ENCODE measurements at places on chromosomes 1 and 21.

- H3K4me1 ChIP-seq, result peaks cover 50% of the 10 kb centered on the region
- no peaks in the 10 kb centered on the region for H3K36me3 ChIP-seq
- no peak overlapping the region for H3K4me3 ChIP-seq
- peak; percentile 49 for DNase-seq
These were observed 78.0 kb downstream of the PTPN14 start for GRCh38 chr1:214473387-214473786.

DNA sequence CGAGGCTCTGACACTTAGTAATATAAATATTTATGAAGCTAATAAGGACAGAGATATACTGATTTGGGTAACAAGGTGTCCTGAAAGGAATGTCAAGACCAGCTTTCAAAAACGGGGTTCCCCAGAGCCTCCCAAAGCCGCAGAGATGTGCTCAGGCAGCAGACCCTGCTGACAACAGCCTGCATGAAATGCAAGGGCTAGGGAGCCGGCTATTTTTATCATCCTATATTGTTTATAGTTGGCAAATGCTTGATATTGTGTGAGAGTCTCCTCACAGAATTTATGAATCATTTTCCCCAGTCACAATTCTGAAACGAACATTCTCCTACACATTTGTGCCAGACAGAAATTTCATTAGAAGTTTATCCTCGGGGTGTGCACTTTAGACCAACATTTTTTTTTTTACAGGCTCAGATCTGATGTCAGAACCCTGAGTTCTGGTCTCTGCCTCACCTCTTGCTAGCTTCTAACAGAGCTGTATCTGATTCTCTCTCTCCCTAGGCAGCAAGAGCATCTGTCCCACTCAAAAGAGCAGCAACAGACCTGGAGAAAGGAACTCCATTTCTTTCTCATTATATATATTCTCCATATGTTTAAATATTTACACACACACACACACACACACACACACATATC lies 302.3 kb upstream of the PLD5 start:
- no peaks in the 10 kb centered on the region for H3K27me3 ChIP-seq
- H3K4me3 ChIP-seq, result no peak overlapping the region
- H3K27ac ChIP-seq, result no peak overlapping the region
- no peak for DNase-seq

GRCh38 chr1:1164701-1165451 lies 8.8 kb upstream of the TTLL10 start:
- no peaks in the 10 kb centered on the region for H3K27me3 ChIP-seq
- H3K27ac ChIP-seq, result peak overlapping the region; percentile 98
- H3K36me3 ChIP-seq, result no peaks in the 10 kb centered on the region
- DNase-seq, result peak; percentile 84
- peak overlapping the region; percentile 52 for H3K4me3 ChIP-seq

DNA sequence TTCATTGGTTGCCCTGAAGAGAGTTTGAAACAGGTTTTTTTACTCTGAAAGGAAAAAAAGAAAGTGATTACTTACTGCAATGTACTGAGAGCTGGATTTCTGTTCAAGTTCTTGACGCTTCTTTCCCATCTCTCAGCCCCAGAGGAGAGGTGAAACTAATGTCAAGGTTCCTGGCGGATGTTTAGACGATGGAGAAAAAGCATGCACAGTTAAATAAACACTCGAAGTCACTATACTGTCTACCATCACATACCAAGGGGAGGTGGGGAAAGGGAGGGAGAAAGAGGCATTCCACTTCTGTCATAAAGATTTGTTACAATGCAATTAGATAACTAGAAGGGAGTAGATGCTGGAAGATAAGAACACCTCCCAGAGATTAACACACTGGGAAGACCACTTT lies 177.0 kb upstream of the TNR start:
- no peaks in the 10 kb centered on the region for H3K27me3 ChIP-seq
- DNase-seq, result no peak
- H3K4me3 ChIP-seq, result no peak overlapping the region

- peaks cover 6% of the 10 kb centered on the region for H3K4me1 ChIP-seq
- no peaks in the 10 kb centered on the region for H3K36me3 ChIP-seq
- no peak overlapping the region for H3K27ac ChIP-seq
- H3K27me3 ChIP-seq, result no peaks in the 10 kb centered on the region
- H3K4me3 ChIP-seq, result no peak overlapping the region
These were observed 65.3 kb upstream of the MAN1A2 start for GRCh38 chr1:117301901-117302300.

- H3K4me1 ChIP-seq, result peaks cover 9% of the 10 kb centered on the region
- no peak for DNase-seq
- no peaks in the 10 kb centered on the region for H3K27me3 ChIP-seq
- no peak overlapping the region for H3K4me3 ChIP-seq
- peak overlapping the region; percentile 35 for H3K27ac ChIP-seq
These were observed 59.8 kb downstream of the MAST2 start for GRCh38 chr1:45863218-45863617.

DNA sequence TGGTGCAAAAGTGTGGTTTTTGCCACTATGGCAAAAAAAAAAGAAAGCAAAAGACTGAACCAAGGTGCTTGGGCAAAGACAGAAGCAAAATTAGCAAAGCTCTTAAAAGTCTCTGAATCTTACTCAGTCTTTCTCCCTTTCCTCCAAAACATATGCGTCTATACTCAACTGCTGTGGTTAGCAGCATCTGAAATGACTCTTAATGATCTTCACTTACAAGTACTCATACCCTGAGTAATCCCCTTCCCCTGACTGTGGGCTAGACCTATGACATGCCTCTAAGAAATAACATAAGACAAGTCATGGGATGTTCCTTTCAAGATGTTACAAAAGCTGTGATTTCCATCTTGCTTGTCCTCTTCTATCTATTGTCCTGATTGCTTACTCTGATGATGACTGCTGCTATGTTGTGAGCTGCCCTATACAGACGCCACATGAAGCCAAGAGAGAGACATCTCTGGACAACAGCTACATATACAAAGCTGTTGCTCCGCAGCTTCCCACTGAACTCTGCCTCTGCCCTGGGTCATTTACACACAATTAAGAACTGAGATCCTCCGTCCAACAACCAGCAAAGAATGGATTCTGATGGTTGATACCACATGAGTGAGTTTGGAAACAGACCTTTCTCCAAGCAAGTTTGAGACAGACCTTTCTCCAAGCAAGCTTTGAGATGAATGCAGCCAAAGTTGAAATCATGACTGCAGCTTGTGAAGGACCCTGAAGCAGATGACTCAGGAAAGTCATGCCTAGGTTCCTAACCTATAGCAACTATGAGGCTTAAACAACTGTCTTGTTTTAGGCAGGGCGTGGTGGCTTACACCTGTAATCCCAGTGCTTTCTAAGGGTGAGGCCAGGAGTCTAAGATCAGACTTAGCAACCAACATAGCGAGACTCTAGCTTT lies 55.2 kb downstream of the PUM1 start:
- no peaks in the 10 kb centered on the region for H3K27me3 ChIP-seq
- no peaks in the 10 kb centered on the region for H3K36me3 ChIP-seq
- H3K27ac ChIP-seq, result peak overlapping the region; percentile 8
- H3K4me1 ChIP-seq, result peaks cover 64% of the 10 kb centered on the region

GRCh38 chr1:39846796-39847195 lies 36.5 kb downstream of the TRIT1 start:
- H3K4me3 ChIP-seq, result no peak overlapping the region
- no peak for DNase-seq
- peaks cover 5% of the 10 kb centered on the region for H3K36me3 ChIP-seq
- peak overlapping the region; percentile 82 for H3K27ac ChIP-seq
- no peaks in the 10 kb centered on the region for H3K27me3 ChIP-seq

- H3K27me3 ChIP-seq, result no peaks in the 10 kb centered on the region
- H3K4me3 ChIP-seq, result no peak overlapping the region
- no peak for DNase-seq
- no peaks in the 10 kb centered on the region for H3K36me3 ChIP-seq
These were observed 39.0 kb upstream of the ARHGEF16 start for GRCh38 chr1:3415260-3416090.

DNA sequence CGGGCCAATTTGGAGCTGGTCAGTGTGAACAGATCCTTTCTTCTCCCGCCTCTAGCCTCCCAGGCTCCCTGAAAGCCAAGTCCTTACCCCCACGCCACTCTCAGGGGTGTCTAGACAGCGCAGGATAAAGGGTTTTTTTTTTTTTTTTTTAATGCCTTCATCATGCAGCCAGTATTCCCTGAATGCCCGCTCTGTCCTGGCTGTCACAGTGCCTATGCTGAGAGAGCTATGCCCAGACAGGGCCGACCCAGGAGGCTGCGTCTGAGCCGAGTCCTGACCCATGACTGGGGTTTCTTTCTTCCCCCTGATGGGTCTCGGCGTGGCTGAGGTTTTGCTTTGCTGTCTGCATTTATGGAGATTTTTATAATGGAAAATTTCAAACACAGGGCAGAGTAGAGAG lies 18.3 kb downstream of the SPSB1 start:
- no peaks in the 10 kb centered on the region for H3K27me3 ChIP-seq
- H3K36me3 ChIP-seq, result no peaks in the 10 kb centered on the region
- peaks cover 21% of the 10 kb centered on the region for H3K4me1 ChIP-seq

DNA sequence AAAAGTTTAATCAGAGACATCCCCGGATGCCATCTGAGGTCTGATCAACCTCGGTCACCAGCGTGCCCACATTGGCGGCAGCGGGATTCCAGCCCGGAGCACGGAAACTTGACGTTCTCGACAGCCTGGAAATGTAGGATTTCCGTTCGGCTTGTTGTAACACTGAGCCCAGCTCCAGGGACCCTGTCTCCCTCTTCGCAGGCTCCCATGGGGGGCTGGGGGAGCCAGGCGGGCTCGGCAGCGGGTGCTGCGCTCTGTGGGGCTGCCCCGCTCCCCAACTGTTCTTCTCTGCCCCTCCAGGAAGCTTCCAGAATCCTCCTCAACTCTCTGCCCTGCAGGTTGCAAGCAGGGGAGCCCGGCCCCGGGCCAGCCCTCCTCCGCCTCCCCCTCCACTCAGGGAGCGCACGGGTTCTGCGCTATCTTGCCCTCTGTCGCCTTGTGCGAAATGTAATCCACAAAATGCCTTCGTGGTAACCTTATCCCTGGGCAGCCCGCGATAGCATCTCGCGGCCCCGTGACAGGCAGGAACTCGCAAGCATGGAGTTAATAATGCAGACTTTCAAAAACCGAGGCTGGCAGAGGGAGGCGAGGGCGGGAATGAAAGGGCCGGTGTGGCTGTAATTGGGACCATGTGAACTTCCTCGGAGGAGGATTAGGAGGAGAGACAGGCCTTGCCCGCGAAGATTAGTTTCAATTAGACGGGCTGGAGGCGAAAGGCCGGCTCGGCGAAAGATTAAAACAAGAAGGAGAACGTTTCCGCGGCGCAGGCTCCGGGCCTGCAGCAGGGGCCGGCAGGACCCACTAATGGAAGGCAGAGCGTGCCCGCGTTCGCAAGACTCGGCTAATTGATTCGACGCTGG lies 53.9 kb upstream of the TTC34 start:
- no peaks in the 10 kb centered on the region for H3K36me3 ChIP-seq
- DNase-seq, result no peak
- H3K4me1 ChIP-seq, result no peaks in the 10 kb centered on the region
- H3K4me3 ChIP-seq, result no peak overlapping the region

DNA sequence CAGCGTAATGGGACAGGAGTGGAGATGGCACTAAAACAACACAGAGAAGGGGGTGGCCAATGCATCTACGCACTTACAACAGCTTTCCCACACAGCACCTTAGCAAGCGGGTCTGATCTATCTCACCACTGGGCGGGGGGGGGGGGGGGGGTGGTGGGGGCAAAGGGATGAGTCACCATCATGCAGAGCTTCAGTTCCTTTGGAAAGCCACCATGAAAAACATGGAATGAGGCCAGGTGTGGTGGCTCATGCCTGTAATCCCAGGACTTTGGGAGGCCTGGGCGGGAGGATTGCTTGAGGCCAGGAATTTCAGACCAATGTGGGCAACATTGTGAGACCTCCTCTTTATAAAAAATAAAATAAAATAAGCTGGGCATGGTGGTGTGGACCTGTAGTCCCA lies 47.2 kb downstream of the KLHDC7A start:
- no peak overlapping the region for H3K27ac ChIP-seq
- no peak for DNase-seq
- no peaks in the 10 kb centered on the region for H3K4me1 ChIP-seq
- no peak overlapping the region for H3K4me3 ChIP-seq

- peaks cover 4% of the 10 kb centered on the region for H3K4me1 ChIP-seq
- no peaks in the 10 kb centered on the region for H3K27me3 ChIP-seq
- no peak overlapping the region for H3K4me3 ChIP-seq
- no peak overlapping the region for H3K27ac ChIP-seq
- peak; percentile 2 for DNase-seq
These were observed 6.1 kb upstream of the GATAD2B start for GRCh38 chr1:153928791-153929341.

DNA sequence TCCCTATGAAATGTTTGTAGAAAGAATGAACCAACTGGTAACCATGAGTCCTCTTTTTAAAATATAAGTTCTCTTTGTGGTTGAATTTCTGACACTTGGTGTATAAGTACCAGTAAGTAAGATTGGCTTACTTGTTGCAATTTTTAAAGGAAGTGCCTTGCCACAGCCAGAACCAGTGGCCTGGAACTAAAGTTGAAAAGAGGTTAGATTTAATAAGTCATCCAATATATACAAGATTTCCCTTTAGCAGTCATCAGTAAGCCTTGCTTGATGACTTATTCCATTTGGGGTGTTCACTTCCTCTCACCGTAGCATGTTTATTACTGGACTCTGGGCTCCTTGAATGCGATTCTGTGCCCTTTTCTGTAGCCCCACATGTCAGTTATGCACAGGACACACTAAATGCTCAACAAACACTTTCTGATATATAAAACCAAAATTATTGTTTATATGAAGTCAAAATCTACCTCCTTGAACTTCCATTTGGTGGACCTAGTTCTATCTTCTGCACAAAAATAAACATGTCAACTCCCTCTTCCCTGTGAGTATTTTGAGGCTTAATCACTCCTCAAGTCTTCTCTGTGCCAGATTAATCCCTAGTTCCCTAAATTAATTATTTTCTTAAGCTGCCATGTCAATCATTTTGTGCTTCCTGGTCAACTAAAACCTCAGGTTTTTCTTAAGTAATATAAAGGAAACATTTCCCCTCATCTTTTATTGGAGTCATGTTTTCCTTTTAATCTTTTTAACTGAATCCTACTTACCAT lies 218.1 kb downstream of the ST6GALNAC3 start:
- H3K4me3 ChIP-seq, result no peak overlapping the region
- H3K4me1 ChIP-seq, result no peaks in the 10 kb centered on the region
- H3K27me3 ChIP-seq, result no peaks in the 10 kb centered on the region
- no peak overlapping the region for H3K27ac ChIP-seq
- H3K36me3 ChIP-seq, result no peaks in the 10 kb centered on the region

- no peak for DNase-seq
- no peaks in the 10 kb centered on the region for H3K27me3 ChIP-seq
- H3K4me1 ChIP-seq, result no peaks in the 10 kb centered on the region
- H3K4me3 ChIP-seq, result no peak overlapping the region
- no peak overlapping the region for H3K27ac ChIP-seq
These were observed 9.8 kb downstream of the MIXL1 start for GRCh38 chr1:226233293-226233692.

DNA sequence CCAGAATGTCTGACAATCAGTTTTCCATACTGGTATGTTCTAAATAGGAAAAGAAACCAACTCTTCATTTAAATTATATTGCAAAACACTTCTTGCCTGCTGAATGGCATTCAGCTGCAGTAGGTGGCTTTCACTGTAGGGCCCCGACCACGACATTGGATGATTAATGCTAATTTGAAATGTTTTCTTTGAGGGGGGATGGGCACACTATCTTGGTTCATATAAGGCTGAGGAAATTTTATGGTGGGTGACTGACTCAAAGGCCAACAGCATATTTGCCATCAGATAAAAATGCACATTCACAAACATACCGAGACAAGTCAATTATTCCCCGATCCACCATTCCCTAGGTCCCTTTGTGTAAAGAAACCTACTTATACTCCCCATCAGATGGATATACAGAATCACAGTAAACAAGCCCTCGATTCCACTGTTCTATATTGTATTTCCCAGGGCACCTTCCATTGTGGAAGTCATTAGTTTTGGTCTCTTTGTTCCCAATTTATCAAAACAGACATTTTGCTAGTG lies 464.2 kb upstream of the DAB1 start:
- DNase-seq, result peak; percentile 62
- H3K27me3 ChIP-seq, result no peaks in the 10 kb centered on the region
- no peak overlapping the region for H3K27ac ChIP-seq
- H3K4me1 ChIP-seq, result no peaks in the 10 kb centered on the region

All from hepatocyte (in vitro differentiated cells).